Effector memory CD8-positive, alpha-beta T cell (primary cell): ENCODE measurements at places on chromosomes 2 and 18.

GRCh38 chr18:10430677-10431076 is 23.8 kb upstream of the APCDD1 start:
- DNase-seq = no peak

GRCh38 chr2:167147271-167147941 is 259.1 kb downstream of the XIRP2 start:
- DNase-seq = no peak

GRCh38 chr2:240340361-240340761 is 95.1 kb upstream of the GPC1 start:
- no peak for DNase-seq

- DNase-seq = no peak
Measured at GRCh38 chr2:26982102-26982742, 11.8 kb downstream of the MAPRE3 start.

DNA sequence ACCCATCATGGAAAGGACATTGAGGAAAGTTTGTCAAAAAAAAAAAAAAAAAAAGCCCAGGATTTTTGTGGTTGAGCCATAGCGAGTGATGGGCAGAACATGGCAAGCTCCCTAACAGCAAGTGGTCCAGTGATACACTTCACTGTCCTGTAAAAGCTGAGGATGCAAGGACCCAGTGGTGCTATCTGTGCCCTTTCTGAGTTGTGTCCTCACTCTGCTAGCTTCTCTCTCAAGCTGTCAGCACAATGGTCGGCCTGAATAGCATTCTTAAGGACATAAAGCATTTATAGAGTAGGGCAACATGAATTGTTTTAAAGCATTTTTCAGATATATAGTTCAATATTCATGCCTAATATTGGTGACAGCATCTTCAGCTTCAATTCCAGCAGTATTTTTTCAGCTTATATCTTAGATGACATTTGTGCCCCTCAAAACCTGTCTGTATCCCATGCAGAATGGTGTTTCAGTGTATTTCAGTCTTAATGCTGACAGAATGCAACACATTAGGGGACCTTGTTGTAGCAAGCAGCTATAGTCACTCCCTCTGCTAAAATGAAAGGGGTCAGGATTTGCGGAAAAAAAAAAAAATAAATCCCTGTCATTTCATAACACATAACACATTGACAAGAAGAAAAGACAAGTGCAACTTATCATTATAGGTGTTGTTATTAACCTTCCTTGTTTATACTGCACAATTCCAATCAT is 496.7 kb downstream of the THSD7B start:
- no peak for DNase-seq

DNA sequence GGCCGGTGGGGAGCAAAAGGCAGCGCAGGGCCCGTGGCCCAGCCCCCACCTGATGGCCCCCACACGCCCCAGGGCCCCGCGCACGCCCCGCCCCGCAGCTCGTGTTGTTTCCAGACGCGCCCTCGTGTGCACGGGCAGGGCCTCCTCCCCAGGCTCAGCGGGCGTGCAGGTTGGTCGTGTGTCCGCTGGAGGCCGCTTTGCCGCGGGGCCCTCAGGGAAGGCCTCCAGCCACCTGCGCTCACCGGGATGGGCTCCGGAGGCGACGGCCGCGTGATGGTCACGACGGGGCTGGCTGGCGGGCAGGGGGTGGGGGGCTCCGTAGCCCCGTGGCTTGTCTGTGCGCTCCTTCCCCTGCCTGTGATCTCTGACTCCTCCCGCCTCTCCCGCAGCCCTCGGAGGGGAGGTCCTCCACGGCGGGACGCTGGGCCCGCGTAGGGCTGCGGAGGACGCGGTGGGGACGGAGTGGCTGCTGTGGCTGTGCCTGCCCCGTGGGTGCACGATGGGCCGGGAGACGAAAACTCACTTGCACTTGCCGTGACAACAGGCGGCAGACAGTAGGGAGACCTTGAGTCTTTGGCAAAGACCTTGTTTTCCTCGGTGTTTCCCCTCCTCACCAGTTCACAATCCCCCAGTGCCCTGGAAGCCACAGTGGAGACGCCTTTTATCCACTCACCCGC is 67.1 kb downstream of the RTP5 start:
- no peak for DNase-seq

DNA sequence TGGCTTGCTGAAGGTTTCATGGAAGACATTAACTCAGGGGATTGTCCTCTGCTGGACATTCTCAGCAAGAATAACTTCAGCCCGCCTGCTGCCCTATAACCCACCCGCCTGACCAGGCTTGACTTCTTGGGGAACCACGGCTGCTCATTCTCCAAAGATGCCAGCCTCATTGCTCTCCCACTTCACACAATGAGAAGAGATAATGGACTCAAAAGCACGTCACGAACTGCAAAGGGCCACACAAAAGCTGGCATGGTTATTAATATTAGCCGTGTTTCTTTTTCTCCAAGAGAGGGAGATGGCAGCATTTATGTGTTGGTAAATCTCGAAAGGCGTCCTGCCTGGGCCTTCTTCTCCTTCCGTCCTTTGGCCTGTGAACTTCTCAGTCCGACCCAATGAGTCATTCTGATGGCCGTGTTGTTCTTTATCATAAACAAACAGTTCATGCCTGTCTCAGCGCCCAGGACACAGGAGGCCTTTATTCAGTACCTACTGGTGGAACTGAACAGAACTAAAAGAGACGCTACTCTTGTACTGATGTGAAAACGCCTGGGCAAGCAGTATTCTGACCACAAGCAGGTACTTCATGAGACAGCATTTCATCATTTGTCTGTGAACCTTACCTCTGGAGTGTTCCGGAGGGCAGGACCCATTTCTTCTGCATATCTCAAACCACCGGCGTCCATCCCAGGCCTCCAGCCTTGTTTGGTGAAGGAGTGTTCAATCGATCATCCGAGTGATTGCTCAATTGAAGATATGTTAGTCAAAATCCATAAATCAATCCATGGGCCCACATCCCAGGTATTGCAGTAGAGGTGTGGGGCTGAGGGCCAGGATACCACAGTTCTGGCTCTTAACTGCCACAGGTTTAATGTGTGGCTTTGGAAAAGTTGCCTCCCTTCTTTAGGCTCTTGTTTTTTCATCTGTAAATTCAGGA is 25.1 kb upstream of the KLHL29 start:
- no peak for DNase-seq

- DNase-seq = no peak
Measured at GRCh38 chr2:146572598-146572997, 1272.2 kb upstream of the ACVR2A start.

- no peak for DNase-seq
Measured at GRCh38 chr2:178234648-178235047, 40.3 kb downstream of the OSBPL6 start.

- DNase-seq = no peak
Measured at GRCh38 chr2:219893541-219893940, 266.1 kb downstream of the SLC4A3 start.

GRCh38 chr2:219709331-219709761 is 81.9 kb downstream of the SLC4A3 start:
- no peak for DNase-seq

DNA sequence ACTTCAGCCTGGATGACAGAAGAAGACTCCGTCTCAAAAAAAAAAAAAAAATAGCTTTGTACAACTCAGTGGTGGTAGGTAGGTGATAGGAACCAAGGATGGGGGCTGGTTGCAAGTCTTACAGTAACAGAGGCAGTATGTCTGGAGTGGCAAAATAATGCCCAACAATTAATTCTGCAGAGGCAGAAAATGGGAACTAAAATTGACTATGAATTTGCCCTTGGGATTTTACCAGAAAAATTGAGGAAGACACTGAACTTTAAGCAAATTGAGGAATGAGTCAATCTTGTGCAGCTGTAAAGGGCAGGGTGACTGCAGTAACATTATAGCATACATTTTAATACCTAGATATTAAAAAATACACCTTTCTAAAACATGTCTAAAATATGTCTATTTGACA is 292.1 kb upstream of the FBXO11 start:
- DNase-seq = no peak

GRCh38 chr2:38030635-38031355 is 45.2 kb downstream of the CYP1B1 start:
- DNase-seq = no peak

DNA sequence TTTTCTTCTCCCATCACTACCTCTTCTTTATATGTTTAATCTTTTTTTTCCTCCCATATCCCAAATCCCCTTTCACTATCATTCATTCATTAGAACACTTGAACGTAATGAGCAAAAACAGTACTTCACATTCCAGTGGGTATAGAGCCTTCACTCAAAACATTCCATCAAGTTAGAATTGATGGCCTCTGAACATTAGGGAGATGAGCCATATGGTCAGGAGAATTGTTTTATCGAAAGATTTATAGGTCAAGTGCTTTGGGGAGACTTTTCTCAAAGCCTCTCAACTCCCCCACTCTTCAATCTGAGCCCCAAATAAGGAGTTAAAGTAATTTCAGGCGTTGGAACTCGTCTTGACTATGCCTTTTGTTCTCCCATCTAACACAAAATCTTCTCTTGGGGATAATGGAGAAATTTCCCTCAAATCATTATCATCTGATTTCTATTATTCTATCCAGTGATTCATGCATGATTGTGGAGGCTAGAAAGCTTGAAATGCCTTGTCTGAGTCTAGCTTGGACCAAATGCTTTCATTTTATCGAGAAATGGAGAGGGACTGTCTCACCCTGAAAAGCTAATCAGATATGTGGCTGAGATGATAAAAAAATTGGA is 79.2 kb downstream of the KIAA2012 start:
- DNase-seq = no peak

GRCh38 chr2:147924647-147925046 is 79.8 kb downstream of the ACVR2A start:
- DNase-seq = no peak

DNA sequence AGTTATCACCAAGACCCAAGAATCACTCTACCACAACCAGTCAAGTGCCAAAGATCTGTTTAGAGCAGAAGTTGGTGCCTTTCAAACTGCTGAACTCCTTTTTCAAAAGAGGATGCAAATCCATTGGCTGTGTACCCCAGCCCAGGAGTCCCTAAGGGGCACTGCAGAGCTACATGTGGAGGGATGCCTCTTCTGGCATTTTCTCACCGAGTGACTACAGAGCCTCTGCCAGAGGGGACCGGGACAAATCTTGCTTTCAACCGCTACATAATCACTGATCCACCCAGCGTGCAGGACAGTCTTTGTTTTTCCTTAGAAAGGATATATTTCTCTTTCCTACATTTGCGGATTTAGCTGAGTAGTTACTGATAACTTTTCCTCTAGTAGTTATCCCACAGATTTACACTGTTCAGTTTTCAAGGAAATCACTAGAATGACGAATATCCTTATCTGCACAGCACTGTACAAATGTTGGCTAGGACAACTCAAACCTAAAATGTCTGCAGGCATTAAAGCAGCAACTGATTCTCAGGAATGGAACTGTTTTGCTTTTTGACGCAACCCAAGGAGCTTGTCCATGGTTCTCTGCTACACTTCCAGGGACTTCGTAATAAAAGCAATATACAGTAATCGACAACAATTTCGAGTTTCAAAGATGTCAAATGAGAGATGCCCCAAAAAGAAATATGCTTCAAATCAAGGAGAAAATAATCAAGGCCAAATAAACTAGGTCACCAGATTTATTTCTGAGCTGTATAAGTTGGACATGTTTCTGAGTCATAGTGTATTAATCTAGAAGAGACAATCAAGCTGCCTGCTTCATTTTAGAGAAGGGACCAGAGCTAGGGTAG is 24.1 kb downstream of the EPB41L3 start:
- no peak for DNase-seq

DNA sequence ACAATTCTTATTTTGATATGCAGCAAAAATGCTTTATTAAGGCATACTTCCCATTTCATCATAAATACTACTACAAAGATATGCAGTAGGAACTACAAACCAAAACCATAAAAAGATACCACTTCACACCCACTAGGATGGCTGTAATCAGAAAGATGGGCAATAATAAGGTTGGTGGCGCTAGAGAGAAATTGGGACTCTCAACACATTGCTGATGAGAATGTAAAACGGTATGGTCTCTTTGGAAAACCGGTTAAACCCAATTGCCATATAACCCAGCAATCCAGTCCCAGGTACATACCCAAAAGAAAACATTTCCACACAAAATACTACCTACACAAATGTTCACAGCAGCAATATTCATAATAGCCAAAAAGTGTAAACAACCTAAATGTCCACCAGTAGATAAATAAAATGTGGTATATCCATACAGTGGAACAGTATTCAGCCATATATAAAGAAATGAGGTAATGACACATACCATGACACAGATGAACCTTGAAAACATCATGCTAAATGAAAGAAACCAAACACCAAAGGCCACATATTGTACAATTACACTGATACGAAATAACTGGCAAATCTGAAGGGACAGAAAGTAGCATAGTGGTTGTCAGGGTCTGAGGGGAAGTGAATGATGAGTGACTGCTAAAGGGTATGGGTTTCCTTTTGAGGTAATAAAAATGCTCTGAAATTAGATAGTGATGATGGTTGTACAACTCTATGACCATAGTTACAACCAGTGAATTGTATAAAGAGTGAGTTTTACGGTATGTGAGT is 12.7 kb downstream of the SP3 start:
- DNase-seq = no peak

DNA sequence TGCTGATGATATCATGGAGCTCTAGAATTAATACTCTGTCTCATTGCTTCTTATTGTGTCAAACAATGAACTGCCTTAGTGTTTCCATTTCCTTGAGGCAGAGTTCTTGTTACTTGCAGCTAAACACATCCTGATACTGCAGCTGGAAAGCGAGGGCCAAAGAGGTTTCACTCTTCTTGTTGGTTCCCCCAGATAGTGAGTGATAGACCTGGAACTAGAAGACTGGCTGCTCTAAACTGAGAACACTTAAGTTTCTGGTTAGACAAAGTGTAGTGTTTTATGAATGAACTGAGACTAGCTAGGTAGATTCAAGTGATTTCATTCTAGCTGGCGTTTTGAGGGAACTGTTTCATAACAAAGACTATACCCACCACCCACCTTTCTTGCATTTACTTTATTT is 321.7 kb downstream of the TXNL1 start:
- no peak for DNase-seq

- DNase-seq = no peak
Measured at GRCh38 chr18:50469380-50469781, 90.5 kb upstream of the MAPK4 start.

GRCh38 chr2:170822290-170823087 is 5.8 kb downstream of the GAD1 start:
- DNase-seq = no peak

DNA sequence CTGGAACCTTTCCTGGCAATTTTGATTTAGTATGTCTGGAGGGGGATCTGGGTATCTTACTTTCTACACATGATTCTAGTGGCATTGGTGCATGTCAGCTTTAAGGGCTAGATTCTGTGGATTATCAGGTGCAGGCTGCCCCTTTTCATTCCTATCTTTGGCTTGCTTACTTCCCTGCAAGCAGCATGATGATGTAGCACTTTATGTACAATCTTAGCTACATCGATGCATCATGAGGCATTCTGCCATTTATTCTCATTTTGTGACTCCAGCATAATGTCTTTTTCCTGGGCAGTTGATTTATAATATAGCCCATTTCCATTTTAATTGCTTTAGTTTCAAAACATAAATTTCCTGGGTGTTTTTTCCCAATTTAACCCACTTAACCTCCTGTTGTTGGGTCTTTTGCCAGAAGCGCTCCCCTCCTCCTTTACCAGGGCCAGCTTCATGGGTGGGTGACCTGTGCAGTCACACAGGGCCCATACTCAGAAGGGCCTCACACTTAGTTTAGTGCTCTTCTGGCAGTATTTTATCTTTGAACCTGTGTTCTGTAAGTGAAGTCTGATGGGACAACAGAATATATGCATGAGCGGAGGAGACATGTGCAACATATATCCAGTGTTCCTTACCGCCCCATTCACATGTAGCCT is 36.0 kb downstream of the TPGS2 start:
- DNase-seq = no peak

- DNase-seq = no peak
Measured at GRCh38 chr2:237405605-237406004, 8.4 kb downstream of the COL6A3 start.
